ENCODE measurements at places on chromosomes 3 and 15.

DNA sequence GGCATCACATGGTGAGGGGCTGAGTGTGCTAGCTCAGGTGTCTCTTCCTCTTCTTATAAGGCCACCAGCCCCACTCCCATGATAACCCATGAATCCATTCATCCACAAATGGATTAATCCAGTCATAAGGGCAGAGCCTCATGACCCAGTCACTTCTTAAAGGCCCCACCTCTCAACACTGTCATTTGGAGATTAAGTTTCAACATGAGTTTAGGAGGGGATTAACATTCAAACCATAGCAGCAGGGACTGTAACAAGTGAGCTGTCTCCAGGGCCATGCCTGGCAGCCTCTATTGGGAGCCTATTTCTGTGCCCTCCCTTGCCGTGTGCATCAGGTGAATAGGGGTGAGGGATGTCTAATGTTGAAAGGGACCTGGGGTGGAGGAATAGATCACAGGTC lies 77.5 kb downstream of the CHRD start:
- DNase-seq, result no peak

DNA sequence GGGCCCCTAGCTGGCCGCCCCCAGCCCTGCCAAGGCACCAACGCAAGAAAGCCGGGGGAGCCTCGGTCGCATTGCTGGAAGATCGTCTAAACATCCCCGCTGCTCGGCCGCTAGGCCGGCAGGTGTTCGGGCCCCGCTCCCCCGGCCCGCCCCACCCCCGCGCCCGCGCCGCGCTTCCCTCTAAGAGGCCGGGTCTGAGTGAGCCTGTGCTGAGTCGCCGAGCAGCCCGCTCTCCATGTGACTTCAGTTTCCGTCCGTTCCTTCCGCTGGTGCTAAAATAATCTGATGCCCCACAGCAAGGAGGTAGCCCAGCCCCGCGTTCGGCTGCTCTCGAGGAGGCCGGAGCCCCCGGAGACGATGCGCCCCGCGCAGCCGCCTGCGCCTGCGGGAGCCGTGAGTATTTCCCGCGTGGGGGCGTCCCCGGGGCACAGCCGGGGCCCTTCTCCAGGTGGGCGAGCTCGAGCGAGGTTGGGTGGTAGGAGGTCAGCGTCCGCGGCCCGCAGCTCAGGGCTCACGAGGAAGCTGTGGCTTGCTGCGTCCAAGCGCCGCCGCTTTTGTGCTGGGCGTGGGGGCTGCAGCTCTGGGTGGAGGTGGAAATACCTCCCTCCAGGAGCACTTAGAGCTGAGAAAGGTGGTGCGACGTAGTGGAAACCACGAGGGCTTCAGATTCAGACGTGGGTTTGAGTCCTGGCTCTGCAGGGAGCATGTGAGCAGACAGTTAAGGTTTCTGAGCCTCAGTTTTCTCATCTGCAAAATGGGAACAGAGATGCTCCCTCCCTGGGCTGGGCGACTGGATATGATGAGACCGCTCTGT lies at the start of gene NRROS:
Gene NRROS, plus strand, starts transcription at position 212 of the 814 bp plus-strand sequence. CDS start 14,846 bp downstream, outside the sequence.
- DNase-seq, result peak; percentile 72

- DNase-seq, result peak; percentile 72
Observed at GRCh38 chr3:13461169-13462124, 18.7 kb upstream of the HDAC11 start.

DNA sequence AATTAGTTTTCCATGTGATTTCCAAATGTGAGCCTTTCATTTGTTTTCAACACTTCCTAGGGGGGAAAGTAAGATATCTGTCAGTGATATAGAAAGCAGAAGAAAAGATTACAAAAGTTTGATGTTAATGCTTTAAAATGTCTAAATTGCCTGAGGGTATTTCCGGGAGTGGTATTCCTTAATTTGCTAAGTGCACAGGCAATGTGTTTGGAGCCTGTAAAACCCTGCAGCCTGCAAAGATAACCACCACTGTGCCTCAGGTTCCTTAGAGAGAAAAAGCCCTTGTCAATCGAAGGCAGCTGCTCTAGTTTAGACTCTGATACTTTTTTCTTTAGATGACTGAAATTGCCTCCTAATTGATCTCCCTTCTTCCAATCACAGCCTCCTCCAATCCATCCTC lies 154.9 kb downstream of the SSR3 start:
- DNase-seq, result peak; percentile 66

- DNase-seq, result no peak
Observed at GRCh38 chr3:56673781-56674457, 9.1 kb downstream of the TASOR start.

DNA sequence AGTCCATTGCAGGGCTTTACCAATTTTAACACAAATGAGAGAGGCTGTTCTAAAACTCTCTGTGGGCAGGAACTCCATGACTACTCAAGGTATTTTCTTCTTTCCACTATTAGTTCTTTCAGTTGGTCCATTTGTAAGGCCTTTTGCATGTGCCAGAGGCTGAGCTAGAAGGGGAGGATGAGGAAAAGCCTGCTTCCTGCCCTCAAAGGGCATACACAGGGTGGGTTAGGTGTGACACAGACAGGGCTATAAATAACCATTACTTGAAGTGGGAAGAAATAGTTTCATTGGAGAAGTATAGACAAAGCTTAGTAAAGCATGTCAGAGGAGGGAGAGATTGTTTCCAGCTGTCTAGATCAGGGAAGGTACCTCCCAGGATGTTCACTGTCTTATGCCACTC lies 52.1 kb upstream of the PRTG start:
- DNase-seq, result no peak

- DNase-seq, result no peak
Observed at GRCh38 chr3:69409011-69409410, 23.1 kb upstream of the FRMD4B start.

DNA sequence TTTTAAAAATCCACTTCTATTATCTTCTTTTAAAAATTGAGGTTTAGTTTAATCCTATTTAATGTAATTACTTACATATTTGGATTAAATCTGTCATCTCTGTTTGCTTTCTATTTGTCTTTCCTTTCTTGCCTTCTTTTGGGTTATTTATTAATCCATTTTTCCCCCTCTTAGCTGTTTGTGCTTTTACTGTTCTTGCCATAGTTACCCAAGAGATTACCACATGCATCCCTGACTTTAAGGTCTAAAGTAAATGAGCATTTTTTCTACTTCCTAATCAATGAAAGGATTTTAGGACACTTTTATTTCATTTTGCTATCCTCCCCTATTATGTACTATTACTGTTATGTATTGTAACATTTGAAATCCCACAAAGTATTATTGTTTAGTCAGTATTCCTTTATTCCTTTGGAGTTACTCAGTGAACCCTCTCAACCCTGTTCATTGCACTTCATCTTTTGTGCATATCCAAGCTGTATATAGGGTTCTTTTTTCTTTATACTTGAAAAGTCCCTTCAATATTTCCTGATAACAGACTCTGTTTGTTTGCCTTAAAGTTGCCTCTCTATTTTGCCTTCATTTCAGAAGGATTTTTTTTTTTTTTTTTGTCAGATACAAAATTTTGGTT lies 62.7 kb downstream of the MEF2A start:
- no peak for DNase-seq

- no peak for DNase-seq
Observed at GRCh38 chr3:53169832-53170324, 8.9 kb downstream of the PRKCD start.

DNA sequence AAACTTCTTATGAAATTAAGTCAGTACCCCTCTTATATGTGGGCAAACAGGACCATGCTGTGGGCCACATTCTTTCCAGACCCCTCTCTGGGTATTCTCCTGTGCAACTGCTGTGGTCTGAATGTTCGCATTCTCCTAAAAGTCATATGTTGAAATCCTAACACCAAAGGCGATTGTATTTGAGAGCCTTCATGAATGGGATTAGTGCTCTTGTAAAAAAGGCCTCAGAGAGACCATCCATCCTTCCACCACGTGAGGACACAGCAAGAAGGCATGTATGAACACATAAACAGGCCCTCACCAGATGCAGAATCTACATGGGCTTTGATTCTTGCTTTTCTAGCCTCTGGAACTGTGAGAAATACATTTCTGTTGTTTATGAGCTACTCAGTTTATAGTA lies 68.0 kb upstream of the NAALADL2 start:
- DNase-seq, result no peak

GRCh38 chr3:174685796-174686195 lies 173.3 kb upstream of the NAALADL2 start:
- DNase-seq, result no peak

Measured in SK-N-SH (cell line).